Stimulated activated CD4-positive, alpha-beta T cell treated with anti-CD3 and anti-CD28 coated beads, TNF-alpha, amount 100 ng/mL, for 24 hours (primary cell): ENCODE measurements at places on chromosomes 12 and 14.

- DNase-seq: no peak
Observed at GRCh38 chr12:11499806-11500187, 104.4 kb upstream of the PRB2 start.

- no peak for DNase-seq
Observed at GRCh38 chr12:71442567-71442931, 3.0 kb downstream of the LGR5 start.

GRCh38 chr12:79452906-79453305 is 237.9 kb downstream of the PAWR start:
- no peak for DNase-seq

- DNase-seq: no peak
Observed at GRCh38 chr14:102605029-102605428, 12.6 kb downstream of the RCOR1 start.

- DNase-seq: no peak
Observed at GRCh38 chr12:113066813-113067400, 10.4 kb downstream of the DTX1 start.
